ENCODE measurements at places on chromosomes 7 and 10.

GRCh38 chr7:82286096-82286797 lies 157.3 kb downstream of the CACNA2D1 start:
- DNase-seq = no peak

DNA sequence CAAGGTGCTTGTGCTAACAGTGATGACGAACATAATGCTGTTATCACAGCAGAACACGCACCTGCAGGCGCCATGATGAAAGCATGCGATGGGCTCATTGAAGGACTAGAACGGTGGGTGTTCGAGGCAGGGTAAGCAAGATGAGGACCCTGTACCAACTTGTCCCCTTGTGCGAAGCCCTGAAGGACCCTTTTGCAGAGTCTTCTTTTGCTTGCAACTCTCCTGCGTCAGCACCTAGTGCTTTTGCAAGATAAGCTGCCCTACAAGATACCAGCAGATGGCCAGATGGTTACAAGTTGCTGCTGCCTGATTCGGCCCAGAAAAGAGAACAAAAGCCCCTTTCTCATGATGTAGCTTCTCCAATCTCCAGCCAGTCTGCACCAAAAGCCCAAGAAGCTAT lies 4.2 kb upstream of the IL15RA start:
- no peak for DNase-seq

DNA sequence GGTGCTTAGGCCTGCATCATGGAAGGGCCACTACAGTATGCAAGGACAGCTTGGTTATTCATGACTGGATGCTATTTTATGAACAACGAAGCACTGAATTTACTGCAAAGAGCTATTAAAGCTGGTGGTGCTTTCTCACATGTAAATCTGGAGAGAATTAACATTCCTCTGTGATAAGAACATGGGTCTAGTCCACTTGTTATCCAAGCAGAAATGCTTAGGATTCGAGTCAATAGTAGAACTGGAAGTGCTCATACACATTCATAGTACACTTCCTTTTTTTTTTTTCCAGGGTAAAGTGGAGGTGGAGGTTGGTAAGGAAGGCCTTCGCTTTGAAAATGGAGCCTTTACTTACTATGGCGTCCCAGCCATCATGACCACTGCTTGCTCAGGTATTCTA lies 35.0 kb downstream of the CNNM1 start:
- DNase-seq = no peak

DNA sequence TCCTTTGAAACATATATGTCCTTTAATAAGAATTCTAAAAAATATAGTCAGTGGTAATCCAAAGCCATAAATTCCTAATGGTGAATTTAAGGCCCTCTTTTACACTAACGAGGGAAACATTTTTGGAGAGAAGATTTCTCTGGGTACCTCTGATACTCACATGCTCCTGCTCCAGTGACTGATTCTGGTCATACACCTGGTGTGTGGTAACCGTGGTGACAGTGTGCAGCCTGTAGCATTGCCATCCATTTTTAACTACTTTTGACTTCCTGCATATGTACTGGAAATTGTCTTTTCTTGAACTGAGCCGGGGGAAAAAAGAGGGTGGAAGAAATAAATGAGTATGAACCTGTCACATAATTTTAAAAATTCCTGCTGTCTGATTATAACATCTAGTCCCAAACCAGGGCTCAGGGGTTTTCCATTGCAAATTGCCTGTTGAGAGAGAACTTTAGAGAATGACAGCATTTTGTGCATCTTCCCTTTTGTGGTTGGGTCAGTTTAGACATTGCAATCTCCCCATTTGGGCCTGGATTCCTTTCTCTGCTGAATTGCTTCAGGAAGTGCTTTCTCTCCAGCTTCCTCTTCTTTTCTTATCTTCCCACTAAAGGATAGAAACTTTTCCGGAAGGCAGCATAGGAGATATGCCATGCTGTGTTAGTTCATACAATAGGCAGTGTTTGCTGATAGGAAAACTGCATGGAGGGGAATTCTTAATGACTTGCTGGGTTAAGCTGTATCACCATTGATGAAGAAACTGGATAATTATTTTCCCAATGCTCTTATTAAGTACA lies 125.5 kb downstream of the GRM3 start:
- no peak for DNase-seq

- no peak for DNase-seq
These were observed 8.4 kb upstream of the INMT start for GRCh38 chr7:30743371-30744074.

GRCh38 chr10:6473430-6473829 lies 106.6 kb downstream of the PRKCQ start:
- DNase-seq = peak; percentile 77

- no peak for DNase-seq
These were observed 10.4 kb downstream of the WDR91 start for GRCh38 chr7:135200821-135201331.

DNA sequence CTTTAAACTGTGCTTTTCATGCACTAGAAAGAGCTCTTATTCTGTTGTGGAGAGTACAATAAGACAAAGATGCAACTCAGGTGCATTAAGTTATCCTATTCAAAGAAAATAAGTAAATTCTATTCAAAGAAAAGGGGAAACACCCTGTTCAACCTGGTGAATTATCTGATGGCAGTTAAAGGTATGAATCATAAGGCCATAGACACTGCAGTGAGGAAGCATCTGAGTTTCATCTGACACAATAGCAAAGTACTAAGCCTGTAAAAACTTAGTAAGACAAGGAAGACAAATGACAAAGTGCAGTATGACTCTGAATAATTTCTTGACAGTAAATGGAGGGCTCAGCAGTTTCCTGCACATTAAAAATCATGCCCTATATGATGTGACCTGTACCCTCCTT lies 91.0 kb upstream of the LRRTM3 start:
- no peak for DNase-seq

GRCh38 chr10:60230892-60231291 lies 158.8 kb downstream of the ANK3 start:
- DNase-seq = no peak

GRCh38 chr7:83807774-83808173 lies 158.8 kb upstream of the SEMA3E start:
- no peak for DNase-seq

DNA sequence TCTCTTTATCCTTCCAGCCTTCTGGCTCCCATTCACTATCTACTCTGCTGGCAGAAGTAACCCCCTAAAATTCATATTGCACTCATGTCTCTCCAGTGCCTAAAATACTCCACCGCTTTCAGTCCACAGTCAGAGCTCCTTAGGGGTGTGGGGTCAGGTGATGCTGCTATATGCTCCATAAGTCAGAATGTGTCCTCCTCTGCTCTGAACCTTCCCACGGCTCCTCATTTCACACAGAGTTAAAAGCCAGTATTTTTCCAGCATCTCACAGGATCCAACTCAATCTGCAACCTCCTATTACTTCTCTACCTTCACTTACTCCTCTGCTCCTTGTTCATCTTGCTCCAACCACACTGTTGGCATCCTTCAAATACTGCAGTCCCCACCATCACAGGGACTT lies 31.1 kb upstream of the CHCHD3 start:
- DNase-seq = no peak

DNA sequence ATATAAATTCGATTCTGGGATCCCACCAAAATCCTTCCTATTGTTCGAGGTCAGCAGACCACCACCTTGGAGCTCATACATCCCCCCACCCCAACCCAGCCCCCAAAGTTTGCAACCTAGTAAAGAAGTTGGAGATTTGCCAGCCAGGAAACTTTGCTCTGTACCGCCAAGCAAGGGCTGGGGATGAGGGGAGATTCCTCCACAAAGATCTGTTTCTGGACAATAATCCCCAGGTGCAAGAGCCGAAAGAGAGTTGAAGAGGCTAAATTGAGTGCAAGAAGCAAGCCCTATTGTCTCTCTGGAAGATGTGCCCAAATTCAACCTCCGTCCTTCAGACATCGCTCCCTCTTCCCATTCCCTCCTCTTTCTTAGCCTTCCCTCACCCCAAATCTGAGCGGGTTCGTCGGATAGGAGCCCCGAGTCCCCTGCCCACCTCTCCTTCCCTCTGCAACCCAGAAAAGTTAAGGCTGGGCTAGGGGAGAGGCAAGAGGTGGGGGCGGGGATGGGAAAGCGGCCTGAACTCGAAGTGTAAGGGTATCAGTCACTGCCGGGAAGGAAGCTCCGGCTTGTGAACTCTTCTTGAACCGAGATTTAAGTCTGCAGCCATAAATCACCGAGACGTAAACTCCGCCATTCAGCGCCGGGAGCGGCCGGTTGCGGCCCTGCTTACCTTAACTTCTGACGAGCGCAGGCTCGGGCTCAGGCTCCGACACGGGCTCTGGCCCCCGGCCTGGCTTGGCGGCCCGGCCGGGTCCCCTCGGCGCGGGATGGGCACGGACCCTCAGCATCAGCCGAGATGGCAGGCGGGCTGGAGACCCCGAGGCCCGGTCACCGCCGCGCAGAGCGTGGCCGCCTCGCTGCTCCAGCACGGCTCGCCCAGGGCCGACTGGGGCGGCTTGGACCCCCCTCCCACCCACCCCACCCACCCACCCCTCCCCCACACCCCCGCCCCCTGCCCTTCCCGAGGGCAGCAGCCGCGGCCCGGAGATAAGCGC lies 10.8 kb upstream of the HOXA2 start:
- DNase-seq = no peak

DNA sequence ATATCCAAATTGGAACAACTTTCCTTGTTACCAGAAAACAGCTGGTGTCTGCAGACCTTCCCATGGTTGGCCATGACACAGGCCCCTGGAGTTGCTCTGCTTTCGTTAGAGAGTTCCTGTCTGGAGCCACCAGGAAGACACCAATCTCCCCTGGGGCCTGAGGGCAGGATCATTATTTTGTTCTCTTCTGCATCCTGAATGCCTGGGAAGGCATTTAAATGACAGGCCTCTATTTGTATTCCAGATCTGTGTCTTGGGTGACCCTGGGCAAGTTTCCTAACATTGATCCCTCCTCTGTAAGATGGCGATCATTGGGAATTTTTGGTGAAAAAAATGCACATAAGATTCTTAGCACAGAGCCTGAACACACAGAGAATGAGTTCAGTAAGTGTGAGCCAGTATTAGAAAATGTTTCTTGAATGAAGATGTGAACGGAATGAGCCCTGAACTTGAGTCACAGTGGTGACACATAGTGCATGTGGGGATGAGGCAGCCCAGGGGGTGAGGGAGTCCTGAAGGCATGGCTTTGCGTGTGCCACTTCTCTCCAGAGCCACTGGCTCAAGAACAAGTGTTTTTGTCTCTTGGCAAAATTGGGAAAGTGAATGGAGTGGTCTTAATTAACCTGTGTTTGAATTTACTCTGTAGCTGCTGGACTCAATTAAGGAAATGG lies 28.4 kb downstream of the BMPER start:
- DNase-seq = no peak

GRCh38 chr7:142759433-142759832 lies 10.2 kb downstream of the PRSS1 start:
- DNase-seq = no peak

- DNase-seq = no peak
These were observed 739.4 kb upstream of the IGFBP3 start for GRCh38 chr7:46660402-46660980.

DNA sequence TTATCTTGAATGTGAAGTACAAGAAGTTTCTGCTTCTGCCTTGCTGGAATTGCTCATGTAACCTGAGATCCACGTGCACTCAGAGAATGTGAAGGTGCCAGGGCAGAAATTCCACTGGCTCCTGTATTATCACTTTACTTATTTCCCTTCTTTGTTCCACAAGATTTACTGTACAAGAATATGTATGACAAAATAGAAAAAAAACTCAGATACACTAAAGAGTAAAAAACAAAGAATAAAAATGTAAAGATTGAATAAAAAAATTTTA lies 43.0 kb downstream of the PLCE1 start:
- DNase-seq = no peak

DNA sequence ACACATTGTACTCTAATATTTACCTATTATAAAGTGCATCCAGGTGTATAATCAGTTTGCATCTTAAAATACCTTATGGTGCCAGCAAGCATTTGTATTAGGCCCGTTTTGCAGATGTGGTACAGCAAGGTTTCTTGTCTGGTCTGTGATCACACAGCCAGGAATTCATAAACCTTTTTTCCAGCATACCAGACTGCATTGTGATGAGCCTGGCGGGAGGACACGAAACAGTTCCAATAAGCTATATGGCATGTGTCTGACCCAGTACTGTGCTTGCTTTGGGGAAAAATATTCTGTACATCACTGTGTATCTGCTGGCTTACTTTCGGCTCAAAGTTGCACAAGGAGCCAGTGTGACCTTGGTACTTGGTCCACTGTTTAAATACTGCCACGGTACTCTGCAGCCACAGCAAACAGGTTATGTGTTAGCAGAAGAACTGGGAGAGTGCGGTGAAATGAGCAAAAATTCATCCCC lies 36.3 kb downstream of the CHN2 start:
- no peak for DNase-seq

- no peak for DNase-seq
These were observed 9.3 kb downstream of the OSBPL3 start for GRCh38 chr7:24970676-24971075.

- no peak for DNase-seq
These were observed 96.2 kb downstream of the ADD3 start for GRCh38 chr10:110103921-110104461.
